ENCODE measurements at places on chromosomes 11 and 22.

DNA sequence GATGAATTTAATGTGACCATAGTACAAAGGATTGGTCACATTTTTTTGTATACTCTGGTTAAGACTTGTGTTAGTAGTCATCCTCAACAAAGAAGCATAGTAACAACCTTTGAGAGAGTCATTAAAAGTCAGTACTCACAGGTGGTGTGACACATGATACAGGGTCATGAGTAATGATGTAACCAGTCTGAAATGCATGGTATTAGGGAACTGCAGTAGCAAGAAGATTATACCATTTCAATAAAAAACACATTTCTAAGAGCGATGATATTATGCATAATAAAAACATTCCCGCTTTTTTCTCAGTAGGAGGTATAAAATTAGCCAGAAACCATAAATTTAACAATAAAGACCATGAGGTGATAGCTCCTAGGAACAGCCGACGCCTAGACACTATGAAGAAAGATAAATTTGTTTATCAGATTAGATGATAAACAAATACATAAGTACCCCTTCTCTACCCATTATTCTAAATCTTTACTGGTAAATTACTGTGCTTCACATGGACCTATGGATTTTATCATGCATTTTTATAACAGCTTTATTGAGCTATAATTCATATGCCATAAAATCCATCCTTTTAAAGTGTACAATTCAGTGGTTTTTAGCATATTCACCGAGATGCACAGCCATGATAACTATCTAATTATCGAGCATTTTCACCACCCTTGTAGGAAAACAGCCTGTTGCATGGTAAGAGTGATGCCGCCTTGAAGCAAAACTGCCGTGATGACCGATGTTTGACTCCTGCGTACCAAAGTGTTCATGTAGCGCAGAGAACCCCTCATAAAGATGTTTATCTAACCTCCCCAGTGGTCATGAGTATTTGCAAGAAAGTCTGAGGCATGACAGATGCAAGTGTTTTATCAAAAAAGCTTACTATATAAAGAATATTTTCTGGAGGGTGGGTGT lies 41.8 kb downstream of the TMPRSS5 start:
- DNase-seq: no peak

GRCh38 chr11:73365352-73366264 lies 10.6 kb upstream of the RELT start:
- DNase-seq: no peak

- DNase-seq: no peak
These were observed 25.3 kb upstream of the DDX17 start for GRCh38 chr22:38531251-38531938.

DNA sequence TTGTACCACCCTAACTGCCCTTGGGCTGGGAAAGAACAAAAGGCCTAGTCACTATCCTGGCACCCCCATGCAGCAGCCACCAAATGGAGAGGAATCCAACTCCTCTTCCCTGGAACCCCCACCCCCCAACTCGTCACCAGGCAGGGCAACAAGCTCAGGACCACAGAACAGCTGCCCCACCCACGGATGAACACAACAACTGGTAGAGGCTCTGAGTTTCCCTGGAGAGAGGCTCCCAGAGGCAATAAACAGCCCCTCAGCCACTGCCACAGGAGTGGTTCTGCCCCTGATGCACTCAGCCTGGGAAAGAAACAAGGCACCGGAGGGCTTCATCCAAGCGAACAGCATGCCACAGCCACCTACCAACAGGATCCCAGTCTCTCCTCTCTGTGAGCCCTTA lies 778.4 kb upstream of the FAT3 start:
- DNase-seq: no peak

GRCh38 chr11:94775567-94776327 lies 7.6 kb downstream of the AMOTL1 start:
- DNase-seq: no peak

DNA sequence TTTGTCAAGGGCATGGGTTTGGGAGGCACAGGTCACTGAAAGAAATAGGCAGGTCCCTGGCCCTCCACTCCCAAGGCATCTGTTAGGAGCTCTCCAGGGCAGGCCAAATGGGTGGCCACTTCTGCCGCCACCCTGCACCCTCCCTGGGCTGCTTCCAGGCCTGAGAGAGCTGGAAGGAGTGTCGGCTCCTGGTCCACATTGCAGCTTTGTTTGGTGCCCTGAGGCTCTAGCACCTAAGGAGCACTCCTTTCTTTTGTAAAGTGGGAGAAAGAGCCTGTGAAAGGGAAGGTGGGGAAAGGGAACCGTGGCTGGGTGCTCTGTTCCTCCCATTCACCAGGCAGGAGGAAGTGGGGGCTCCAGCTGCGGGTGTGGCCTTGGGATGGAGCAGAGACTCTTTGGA lies 12.3 kb upstream of the FGF4 start:
- no peak for DNase-seq

- no peak for DNase-seq
These were observed 107.6 kb downstream of the CCDC34 start for GRCh38 chr11:27255447-27255828.

GRCh38 chr11:69327741-69328191 lies 33.8 kb downstream of the MYEOV start:
- no peak for DNase-seq

DNA sequence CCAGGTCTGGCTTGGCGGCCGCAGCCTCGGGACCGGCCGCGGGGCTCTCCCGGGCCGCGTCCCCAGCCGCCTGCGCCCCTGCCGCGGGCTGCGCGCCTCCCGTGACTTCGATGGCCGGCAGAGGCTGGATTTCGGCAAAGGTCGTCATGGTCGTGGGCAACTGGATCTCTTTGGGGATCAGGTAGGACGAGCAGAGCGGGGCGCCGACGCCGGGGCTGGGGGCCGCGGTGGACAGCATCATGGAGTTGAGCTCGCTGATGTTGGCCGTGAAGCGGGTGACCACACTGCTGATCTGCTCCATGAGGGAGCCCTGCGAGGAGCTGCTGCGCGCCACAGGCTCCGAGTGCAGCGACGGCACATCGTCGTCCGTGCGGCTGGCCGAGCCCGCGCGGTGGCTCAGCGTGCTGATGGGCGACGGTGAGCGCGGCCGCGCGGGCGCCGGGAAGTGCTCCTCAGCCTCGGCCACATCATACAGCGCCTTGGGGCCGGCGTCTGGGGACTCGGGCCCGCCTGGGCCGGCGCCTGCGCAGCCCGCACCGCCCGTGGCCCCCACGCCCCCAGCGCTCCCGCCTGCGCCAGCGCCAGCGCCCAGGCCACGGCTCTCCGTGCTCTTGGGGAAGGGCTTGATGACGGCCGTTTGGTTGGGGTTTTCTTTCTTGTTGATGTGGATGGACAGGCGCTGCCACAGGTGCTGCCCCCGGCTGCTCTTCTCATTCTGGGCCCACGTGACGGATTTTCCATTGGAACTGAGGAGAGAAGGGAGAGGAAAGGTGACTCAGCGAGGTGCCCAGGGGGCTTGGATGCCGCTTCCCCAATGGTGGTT lies 171.4 kb upstream of the CTSC start:
- no peak for DNase-seq

DNA sequence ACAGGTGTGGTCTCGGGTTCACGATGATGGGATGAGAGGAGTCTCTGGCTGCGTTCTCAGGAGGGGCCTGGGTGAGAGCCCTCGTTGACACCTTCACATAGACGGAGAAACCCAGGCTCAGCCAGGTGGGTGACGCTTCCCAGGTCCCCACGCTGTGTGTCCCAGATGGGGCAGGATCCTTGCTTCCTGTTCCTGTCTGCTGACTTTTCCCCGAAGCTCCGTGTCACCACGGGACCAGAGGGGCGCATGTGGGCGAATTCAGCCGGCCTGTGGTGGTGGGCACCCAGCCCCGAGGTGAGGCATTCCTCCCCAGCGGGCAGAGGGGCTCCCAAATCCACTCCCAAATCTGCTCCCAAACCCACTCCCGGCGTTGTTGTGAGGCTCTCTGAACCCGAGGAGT lies 732.8 kb downstream of the BRD1 start:
- DNase-seq: no peak

DNA sequence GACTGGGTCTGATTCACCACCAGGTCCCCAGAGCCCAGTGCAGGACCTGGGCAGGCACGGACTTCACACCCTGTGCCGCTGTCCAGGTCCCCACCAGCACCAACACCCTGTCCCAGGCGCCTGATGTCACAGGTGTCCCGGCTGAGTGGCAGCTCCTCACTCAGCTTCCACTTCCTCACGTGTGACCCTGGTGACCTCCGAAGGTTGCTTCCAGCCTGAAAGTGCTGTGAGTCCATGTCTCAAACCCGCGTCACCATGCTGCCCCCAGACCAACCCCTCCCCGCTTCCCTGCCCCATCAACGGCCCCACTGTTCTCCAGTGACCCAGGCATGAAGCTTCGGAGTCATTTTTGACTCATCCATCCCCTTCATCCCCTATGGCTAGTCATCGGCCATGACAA lies 25.7 kb upstream of the PICK1 start:
- DNase-seq: no peak

DNA sequence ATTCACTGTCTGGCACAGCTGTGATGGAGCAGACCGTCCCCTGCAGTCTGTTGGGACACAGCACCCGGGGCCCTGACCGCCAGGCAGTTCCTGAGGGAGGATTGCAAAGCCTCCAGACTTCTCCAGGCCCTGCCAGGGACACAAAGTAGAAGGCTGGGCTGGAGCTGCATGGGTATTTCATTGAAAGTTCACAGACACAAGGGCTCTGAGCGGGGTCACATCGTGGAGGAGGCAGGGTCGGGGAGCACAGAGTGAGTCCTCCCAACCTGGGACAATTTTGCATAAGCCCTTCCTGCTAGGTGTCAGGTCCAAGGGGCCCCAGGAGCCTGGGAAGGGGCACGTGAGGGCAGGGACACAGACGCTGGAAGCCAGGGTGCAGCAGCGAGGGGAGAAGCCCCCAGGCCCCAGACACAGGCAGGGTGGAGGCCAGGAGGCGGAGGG lies 15.7 kb downstream of the IFITM10 start:
- no peak for DNase-seq

- DNase-seq: no peak
These were observed 26.1 kb upstream of the KRTAP5-6 start for GRCh38 chr11:1670905-1671371.

GRCh38 chr11:129998107-129998506 lies 4.5 kb downstream of the PRDM10 start:
- DNase-seq: no peak

DNA sequence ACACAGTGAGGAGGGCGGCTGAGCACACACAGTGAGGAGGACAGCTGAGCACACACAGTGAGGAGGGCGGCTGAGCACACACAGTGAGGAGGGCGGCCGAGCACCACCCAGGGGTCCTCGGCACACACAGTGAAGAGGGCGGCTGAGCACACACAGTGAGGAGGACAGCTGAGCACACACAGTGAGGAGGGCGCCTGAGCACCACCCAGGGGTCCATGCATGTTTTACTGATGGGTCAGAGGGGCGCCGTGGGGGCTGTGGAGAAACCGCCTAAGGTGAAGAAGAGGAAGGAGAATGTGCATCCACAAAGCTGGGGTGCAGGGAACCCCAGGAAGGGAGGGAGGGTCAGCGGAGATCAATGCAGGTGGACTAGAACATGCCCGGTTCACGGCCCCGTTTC lies 461.8 kb downstream of the BRD1 start:
- no peak for DNase-seq

- no peak for DNase-seq
These were observed 34.6 kb downstream of the A4GALT start for GRCh38 chr22:42685941-42686653.

DNA sequence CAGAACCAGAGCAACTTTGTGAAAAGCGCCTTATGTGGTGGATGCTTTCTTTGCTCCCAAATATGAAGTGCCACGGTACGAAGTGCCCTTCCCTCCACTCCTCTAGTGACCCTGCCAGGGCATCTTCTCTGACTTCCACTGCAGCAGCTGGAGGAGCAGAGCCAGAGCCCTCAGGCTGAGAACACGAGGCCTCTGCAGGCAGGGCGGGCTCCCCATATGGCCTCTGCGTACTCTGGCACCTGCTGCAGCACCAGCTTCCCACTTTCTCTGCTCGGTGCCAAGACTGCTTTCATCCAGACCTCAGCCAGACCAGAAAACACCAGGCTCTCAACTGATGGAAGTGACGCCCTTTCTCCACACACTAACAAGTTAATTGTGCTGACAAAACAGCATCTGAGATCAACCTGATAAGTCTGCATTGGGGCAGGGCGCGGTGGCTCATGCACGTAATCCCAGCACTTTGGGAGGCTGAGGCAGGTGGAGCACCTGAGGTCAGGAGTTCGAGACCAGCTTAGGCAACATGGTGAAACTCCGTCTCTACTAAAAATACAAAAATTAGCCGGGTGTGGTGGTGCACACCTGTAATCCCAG lies 12.8 kb downstream of the UFD1 start:
- no peak for DNase-seq

DNA sequence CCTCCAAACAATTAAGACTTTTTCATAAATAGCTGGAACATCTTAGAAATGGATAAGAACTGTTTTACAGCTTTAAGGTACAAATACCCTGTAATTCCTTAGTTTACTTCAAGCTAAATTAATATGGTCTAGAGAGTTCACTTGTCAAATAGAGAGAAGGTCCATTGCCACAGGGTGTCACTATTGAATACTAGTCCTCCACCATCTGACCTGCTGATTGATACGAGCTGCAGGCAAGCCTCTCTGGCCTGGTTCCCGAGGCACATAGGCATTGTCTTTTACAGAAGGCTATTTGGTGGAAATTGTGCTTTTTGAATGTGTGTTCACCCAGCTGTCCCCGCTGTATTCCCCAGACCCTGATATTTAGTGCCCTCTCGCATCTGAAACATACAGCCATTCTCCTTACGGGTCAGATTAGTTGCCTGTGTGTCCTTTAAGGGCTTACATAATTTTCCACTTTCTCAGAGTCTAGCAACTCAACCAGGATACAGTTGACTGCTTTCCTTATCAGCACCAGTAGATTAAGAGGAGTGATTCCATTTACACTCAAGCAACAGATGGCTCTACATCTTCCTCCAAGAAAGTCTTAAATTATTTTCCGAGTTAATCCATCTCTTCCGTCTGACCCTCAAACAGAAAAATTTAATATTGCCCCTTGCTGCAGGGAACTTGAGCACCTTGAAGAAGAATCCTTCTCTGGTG lies 788.8 kb upstream of the FAT3 start:
- DNase-seq: no peak

GRCh38 chr11:66073669-66074068 lies 3.6 kb downstream of the PACS1 start:
- DNase-seq: no peak

- no peak for DNase-seq
These were observed 15.1 kb downstream of the PLEKHA7 start for GRCh38 chr11:16999116-16999515.

- no peak for DNase-seq
These were observed 107.1 kb upstream of the CADM1 start for GRCh38 chr11:115611343-115611742.

DNA sequence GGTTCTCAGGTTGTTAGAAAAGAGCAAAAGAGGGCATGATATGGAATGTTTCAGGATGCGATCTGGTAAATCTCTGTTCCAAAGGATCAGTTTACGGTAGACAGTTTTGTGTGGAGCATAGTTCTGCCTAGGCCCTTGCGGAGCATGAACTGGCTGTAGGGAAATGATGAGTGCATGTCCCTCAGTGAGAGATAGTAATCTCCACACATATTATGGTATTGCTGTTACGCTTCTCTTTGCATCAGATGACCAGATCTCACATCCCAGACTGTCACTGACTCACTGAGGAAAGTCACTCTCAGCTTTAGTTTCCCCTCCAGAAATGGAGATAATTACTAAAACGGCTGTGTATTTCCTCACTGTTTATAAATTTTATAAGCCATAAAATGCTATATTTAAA lies 836.0 kb downstream of the JRKL start:
- DNase-seq: no peak
